ENCODE measurements at places on chromosomes 7 and 10.

DNA sequence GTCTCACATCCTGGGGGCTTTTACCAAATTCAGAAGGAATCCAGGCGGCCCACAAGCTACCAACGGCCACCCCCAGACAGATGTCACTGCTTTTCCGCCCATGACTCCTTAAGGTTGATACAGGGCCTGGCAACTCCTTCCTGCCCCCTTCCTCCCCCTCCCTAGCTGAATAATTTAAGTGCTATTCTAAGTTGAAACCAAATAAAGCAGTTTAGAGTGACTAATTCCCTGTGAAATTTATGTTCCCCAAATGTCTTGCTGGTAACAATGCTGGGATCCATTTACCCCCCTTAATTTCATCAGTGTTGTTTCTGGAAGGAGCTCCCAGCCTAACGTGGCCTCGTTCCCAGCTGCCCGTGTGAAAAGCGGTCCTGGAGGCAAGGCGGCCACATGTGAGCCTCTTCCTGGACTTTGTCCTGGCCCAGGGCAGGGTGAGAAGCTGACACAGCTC, 109.6 kb downstream of the TMEM130 start:
- DNase-seq: no peak

DNA sequence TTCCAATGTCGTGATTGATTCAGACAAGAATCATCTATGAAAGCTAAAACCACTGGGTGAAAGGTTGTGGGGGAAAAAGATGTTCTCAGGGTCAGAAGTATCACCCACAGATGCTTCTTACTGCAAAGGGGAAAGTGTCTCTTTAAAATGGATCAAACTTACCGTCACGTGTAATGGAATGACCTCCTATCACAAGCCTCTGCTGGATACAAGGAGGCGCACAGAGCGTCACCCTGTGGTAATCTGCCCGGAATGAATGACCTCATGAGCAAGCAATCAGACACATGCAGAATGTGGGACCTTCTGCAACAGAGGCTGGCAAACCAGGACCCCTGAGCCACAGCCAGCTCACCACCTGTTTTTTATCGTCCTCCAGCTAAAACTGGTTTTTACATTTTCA, 33.0 kb downstream of the WIPF3 start:
- DNase-seq: no peak

DNA sequence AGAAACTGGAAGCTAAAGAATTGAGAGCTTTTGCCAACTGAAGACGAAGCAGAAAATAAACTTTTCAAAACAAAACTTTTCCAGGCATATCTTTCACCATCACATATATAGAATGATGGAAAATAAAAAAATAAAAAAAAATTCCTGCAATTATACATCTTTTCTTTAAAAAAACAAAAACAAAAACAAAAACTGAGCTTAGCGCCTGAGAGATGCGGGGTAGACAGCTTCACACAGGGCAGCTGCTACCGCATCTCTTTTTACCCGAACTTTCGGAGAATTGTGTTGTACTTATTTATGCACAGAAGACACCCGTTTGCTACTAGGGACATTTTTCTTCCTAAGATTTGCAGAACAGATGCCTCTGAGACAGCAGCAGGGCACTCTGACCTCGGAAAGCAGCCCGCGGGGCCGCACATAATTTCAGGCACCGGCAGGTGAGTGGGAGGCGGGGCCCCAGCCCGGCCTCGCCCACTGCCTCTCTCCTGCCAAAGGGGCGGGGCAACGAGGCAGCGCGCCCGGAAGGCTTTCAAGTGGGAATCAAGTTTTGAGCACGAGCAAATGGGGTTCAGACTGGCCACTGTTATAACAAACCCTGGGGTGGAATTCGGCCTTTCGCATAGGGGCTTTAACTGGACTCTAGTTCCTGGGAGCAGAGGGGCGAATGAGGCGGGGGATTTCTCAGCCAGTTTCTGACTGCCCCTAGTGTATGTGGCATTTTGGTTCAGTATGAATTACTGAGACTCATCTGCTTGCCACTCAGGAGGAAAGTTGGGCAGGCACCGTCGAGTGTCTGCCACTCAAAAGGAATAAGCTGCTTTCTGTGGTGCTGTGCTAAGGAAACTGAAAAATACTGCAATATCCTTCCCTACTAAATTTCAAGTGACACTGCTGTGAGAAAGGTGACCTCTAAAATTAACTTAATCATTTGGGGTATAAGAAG, 18.5 kb upstream of the FAM133B start:
- DNase-seq: no peak

- DNase-seq: peak; percentile 55
These were observed 55.5 kb downstream of the SYPL1 start for GRCh38 chr7:106056513-106057203.

DNA sequence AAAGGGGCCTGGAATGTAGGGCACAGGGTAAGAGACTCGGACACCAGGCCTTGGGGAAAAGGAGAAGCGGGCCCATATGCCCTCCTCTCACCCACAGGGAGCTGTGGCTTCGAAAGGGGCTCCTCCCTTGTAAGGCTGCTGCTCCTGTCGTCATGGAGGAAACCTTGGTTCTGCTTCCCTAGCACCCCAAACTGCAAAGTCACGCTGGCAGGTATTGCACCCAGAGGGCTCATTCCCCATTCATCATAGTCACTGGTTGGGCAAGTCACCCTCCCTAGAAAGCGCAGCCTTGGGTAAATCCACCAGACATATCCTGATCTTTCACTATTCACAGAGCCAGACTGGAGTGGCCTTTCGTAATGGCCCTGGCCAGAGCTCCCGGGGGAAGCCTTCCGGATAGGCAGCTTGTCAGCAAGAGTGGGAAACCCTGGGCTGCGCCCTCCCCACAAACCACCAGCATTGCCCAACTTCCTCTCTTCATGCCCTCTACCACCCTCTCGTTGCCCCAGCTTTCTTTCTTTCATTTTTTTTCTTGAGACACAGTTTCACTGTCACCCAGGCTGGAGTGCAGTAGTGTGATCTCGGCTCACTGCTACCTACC, 121.0 kb downstream of the HIP1 start:
- peak; percentile 7 for DNase-seq

DNA sequence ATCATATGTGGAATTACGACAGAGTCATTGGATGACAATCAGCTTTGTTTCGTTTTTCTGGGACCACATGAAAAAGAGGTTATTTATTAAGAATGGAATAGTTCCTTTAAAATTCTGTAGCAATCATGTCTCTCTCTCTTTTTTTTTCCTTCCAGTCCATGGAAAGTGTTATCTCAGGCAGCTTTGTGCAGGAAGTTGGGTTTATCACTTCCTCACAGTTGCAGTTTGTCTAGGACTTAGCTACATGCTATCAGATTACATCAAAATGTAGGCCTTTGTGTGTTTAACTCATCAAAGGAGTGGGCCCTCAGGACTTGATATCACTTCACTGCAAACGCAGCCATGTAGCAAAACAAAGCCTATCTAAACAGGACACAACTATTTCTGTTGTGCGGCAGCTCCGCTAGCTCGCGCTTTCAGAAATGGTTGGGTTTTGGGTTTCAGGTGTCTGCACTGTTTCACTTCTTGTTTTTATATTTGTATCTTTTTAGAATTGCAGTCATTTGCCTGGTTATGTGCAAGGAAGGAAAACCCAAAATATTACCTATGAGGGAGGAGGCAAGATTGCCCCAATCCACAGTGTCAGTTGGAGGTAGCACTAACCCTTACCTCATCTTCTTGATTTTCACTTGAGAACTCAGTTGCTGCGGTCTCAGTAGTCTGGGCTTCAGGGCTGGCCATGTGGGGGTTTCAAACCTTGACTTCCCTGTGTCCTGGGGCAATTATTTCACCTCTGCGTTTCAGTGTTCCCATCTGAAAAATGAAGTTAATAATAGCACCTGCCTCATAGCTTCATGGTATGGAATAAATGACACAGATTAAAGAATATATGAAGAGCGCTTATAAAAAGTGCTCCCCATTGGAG, 66.7 kb downstream of the HHEX start:
- DNase-seq: no peak

DNA sequence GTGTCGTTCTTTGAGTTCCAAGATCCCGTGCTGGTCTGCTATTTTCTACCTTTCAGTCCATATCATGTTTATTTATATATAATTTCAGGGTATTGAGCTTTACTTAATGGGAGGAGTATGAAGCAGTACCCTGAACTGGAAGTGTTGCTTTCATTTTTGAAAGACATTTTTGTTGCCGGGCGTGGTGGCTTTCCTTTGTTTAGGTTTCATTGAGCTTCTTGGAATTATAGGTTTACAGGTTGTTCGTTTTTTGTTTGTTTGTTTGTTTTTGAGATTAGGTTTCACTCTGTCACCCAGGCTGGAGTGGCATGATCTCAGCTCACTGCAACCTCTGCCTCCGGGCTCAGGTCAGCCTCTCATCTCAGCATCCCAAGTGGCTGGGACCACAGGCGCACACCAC, 7.4 kb downstream of the ZNF487 start:
- no peak for DNase-seq

DNA sequence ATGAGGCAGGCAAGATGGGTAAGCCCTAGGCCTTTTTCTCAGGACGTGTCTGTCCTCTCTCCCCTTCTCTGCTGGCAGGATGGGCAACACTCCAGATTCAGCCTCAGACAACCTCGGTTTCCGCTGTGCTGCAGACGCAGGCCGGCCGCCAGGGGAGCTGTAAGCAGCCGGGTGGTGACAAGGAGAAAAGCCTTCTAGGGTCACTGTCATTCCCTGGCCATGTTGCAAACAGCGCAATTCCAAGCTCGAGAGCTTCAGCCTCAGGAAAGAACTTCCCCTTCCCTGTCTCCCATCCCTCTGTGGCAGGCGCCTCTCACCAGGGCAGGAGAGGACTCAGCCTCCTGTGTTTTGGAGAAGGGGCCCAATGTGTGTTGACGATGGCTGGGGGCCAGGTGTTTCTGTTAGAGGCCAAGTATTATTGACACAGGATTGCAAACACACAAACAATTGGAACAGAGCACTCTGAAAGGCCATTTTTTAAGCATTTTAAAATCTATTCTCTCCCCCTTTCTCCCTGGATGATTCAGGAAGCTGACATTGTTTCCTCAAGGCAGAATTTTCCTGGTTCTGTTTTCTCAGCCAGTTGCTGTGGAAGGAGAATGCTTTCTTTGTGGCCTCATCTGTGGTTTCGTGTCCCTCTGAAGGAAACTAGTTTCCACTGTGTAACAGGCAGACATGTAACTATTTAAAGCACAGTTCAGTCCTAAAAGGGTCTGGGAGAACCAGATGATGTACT, 13.1 kb downstream of the PHKG1 start:
- no peak for DNase-seq

DNA sequence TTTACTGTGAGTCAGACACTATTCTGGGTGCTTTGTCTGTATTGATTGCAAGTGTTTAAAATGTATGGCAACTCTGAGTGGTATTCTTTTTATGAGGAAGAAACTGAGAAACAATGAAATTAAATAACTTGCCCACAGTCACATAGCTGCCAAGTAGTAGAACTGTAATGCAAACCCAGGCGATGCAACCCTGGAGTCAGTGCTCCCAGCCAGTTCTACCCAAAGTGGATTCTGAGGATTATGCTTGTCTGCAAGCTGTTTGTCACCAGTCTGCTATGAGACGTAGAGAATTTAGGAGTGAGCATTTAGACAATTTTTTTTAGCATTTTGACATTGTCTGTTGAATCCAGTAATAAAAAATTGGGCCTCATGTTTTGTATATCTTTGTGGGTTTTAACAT, 306.0 kb upstream of the LRGUK start:
- DNase-seq: no peak

GRCh38 chr7:830069-830468, 2.2 kb upstream of the SUN1 start:
- no peak for DNase-seq

- DNase-seq: no peak
These were observed 104.5 kb downstream of the CCSER2 start for GRCh38 chr10:84432891-84433290.

DNA sequence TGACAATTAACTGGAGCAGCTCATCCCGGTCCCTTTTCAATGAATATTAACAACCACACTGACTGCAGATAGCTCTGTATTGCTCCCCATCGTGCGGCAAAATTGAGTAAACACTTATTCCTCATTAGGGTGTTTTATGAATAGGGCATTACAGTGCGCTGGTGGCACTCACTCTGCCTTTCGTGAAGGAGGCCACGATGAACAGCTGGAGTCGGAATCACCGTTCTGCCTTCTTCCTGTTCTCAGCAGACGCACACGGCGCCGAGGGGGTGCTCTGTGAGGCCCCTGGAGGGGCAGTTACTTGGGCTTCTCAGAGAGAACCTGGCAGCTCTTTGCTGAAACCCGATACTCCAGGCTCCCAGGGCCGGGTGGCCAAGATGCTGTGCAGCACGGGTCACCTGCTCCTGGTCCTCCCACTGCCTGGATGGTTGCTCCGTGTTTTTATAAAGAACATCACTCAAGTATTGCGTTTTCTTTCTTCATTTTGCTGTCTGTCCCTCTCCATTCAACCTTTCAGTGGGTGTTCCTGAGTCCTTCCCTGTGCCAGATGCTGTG, 241.9 kb downstream of the GLRX3 start:
- no peak for DNase-seq

DNA sequence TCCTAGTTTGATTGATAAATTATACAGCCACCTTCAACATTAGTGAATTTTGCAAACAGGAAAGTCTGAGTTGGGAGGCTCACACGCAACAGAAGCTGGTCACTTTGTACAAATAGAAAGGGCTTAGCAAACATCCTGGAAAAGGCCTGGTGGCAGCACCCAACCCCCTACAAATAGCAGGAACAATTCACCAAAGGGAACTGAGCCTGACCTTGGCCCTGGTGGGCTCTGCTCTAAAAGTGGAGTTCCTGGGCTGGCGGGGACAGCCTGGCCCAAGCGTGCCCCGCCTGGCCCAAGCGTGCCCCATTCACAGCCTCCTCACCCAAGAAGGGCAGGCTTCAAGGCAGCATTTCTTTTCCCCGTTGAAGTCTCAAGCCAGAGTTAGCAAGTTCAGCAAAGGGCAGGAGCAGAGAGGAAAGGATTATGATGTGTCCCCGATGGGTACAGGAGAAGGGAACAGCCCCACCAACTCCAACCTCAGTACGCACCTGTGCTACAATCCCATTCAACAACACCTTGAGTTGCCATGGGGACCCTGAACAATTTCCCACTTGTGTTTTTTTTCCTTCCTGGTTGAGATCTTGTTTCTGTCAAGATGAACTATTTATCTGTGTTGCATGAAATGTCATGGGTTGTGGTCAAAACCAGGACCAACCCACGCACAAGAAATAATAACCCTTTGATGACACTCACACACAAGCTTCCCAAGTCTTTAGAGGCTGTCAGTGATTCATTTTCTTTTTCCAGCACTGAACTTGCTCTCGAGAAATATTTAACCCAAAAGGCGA, 43.4 kb downstream of the RGS10 start:
- DNase-seq: no peak

- DNase-seq: no peak
These were observed 134.3 kb upstream of the PDE1C start for GRCh38 chr7:32204361-32205018.

DNA sequence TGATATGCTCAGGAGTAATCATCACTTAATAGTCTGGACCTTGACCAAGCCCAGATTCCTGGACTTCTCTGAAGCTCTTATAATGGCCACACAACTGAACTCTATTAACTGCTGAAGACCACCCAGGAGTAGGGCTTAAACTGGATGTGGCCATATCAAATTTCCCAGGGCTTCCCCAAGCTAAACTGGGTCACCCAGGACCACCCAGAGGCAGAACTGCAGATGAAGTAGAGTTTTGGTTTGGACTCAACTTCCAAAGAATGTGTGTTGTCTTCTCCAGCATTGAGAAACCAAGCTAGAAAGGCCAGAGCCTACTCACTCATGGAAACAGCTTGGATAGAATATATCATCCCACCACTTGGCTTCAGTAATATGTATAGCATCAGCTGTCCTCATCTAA, 358.2 kb upstream of the MEOX2 start:
- DNase-seq: no peak

GRCh38 chr10:69844698-69845097, 43.0 kb downstream of the COL13A1 start:
- no peak for DNase-seq

- DNase-seq: no peak
These were observed 14.8 kb upstream of the MTURN start for GRCh38 chr7:30119890-30120577.
